ENCODE measurements at places on chromosomes 2 and 18. TPM values are rescaled to one million over a fixed set of nuclear protein-coding genes. Genes with fewer than 3 reads are reported as not detected.

DNA sequence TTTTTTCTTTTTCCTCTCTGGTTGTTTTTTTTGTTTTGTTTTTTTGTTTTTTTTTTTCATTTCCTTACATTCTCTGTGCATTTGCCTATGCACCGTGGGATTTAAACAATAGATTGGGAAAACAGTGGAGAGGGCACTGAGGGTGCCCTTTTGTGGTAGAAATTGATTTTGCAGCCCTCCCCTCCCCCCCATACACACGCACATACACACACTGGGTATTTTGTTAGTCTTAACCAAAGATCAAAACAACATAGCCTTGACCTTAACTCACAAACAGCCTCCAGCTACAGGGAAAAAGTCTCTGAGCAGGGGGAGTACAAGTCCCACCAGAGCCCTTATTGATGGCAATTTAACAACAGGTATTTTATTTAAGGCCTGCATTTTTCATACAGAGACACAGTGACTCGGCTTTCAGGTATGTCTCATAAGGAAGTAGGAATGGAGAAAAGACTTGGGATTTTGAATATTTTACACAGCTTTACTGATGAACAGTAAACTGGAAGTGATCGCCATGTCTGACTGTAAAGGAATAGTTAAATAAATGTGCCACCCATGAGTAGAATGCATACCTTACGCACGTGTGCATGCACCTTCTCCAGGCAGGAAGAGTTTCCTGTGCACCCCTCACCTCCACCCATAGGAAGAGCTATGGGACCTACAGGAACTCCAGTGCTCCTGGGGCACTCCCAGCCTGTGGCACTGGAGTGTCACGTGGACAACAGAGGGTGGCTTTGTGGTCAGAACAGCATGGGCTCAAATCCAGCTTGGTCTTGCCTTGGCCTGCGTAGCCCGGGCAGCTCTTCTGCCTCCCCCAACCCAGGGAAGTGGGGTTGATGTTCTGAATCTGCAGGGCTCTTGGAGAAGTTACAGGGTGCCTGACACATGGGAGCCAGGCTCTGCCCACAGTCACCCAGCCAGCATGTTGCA, 266.4 kb downstream of the ANAPC1 start:
- DNase-seq: peak; percentile 71

- no peak for DNase-seq
These were observed 1.0 kb downstream of the DARS1 start for GRCh38 chr2:135984199-135985017.

GRCh38 chr2:38748943-38749804, 2.0 kb downstream of the SRSF7 start:
- no peak for DNase-seq

- DNase-seq: no peak
These were observed 200.5 kb upstream of the GULP1 start for GRCh38 chr2:188091220-188091619.

GRCh38 chr2:235594041-235594440, 100.2 kb downstream of the AGAP1 start:
- peak; percentile 78 for DNase-seq

GRCh38 chr2:172084645-172085459, 455 bp upstream of the DLX1 start:
- DNase-seq: peak; percentile 98

GRCh38 chr18:61225336-61225735, 107.9 kb upstream of the CDH20 start:
- no peak for DNase-seq

DNA sequence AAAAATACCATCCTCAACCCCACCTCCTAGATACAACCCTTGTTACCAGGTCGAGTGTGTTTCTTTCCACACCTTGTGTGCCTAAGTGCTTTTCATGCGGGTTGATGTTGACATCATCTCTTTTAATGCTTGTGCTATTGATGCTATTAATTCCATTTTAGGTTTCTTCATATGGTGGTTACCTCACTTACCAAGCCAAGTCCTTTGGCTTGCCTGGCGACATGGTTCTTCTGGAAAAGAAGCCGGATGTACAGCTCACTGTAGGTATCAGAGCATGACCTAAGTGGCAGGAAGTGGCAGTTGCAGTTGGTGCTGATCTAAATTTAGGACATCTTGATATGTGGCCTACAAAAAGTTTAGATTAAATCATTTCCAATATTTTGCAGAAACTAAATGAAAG, 149.9 kb upstream of the TTC39C start:
- no peak for DNase-seq

GRCh38 chr2:174332217-174332963, 2.4 kb upstream of the SP9 start:
- no peak for DNase-seq

Gene ABI2
- total RNA-seq: 35.6 TPM

Gene CRYGD
- not detected for total RNA-seq

Gene C2orf80
- total RNA-seq: not detected

Gene DIS3L2
- 14.9 TPM for total RNA-seq

Gene CLASP1
- total RNA-seq: 35.6 TPM

Gene SFT2D3
- 9.3 TPM for total RNA-seq

Gene GAREM2
- total RNA-seq: 0.88 TPM

Gene OSBPL6
- 10.7 TPM for total RNA-seq

Gene TRAK2
- 46.0 TPM for total RNA-seq

Gene GALM
- total RNA-seq: 47.0 TPM

Measured in RPMI7951 (cell line).